ENCODE measurements at places on chromosomes 5 and 9.

- no peak for DNase-seq
- H3K4me3 ChIP-seq: peak overlapping the region; percentile 91
- H3K4me1 ChIP-seq: peaks cover 5% of the 10 kb centered on the region
- H3K36me3 ChIP-seq: no peaks in the 10 kb centered on the region
- H3K27me3 ChIP-seq: no peaks in the 10 kb centered on the region
Measured at GRCh38 chr9:4792054-4792571, 631 bp upstream of the RCL1 start.

GRCh38 chr5:53893626-53894025 is 333.2 kb downstream of the NDUFS4 start:
- no peaks in the 10 kb centered on the region for H3K36me3 ChIP-seq
- no peaks in the 10 kb centered on the region for H3K27me3 ChIP-seq

DNA sequence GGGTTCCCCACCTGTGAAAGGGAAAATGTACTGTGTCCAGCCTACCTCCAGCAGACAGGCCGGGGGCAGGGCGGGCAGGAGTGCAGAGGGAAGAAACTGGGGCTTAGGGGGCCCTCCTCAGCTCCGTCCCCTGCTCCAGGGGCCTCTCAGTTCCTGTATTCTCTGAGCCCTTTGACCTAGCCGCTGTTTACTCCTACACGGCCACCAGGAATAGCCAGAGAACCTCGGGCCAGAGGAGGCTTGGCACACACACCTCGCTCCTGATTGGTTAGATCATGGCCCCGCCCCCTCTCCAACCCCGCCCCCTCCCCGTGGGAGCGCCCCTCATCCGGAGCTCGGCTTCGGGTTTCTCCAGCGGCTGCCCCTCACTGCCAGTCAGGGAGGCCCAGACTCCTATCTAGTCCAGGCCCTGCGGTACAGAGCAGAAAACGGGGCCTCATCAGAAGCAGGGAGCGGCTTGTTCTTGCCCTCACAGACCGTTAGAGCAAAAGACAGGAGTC is 2.2 kb downstream of the ST6GALNAC6 start:
- H3K36me3 ChIP-seq: peaks cover 46% of the 10 kb centered on the region
- H3K27ac ChIP-seq: peak overlapping the region; percentile 30
- peak overlapping the region; percentile 90 for H3K4me3 ChIP-seq
- no peaks in the 10 kb centered on the region for H3K27me3 ChIP-seq
- peaks cover 30% of the 10 kb centered on the region for H3K4me1 ChIP-seq

GRCh38 chr9:97806721-97807120 is 46.3 kb upstream of the FOXE1 start:
- no peak for DNase-seq
- H3K4me3 ChIP-seq: no peak overlapping the region
- peaks cover 39% of the 10 kb centered on the region for H3K4me1 ChIP-seq
- no peaks in the 10 kb centered on the region for H3K27me3 ChIP-seq

- peak; percentile 40 for DNase-seq
- peaks cover 16% of the 10 kb centered on the region for H3K27me3 ChIP-seq
- H3K36me3 ChIP-seq: no peaks in the 10 kb centered on the region
- no peak overlapping the region for H3K4me3 ChIP-seq
- H3K4me1 ChIP-seq: no peaks in the 10 kb centered on the region
Measured at GRCh38 chr5:123155446-123155960, 66.5 kb downstream of the PRDM6 start.

DNA sequence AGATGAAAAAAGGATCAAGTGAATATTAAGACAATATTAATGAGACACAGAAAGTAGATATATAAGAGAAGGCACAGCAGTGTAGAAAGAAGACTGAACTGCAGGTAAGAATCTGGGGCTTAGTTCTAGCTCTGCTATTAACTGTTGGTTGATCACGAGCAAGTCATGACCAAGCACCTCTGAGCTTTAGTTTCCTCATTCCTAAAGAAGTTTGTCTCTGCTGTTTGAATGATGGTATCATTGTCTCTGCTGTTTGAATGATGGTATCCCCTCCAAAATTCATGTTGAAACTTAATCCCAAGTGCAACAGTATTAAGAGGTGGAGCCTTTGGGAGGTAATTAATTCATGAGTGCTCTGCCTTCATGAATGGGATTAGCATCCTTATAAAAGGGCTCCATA is 2.5 kb upstream of the NME5 start:
- no peak overlapping the region for H3K4me3 ChIP-seq
- no peaks in the 10 kb centered on the region for H3K36me3 ChIP-seq
- DNase-seq: no peak
- no peak overlapping the region for H3K27ac ChIP-seq
- no peaks in the 10 kb centered on the region for H3K4me1 ChIP-seq
- no peaks in the 10 kb centered on the region for H3K27me3 ChIP-seq

GRCh38 chr9:72592502-72593403 is 71.3 kb downstream of the TMC1 start:
- no peak overlapping the region for H3K27ac ChIP-seq
- no peaks in the 10 kb centered on the region for H3K36me3 ChIP-seq
- H3K4me1 ChIP-seq: no peaks in the 10 kb centered on the region
- no peak overlapping the region for H3K4me3 ChIP-seq
- H3K27me3 ChIP-seq: no peaks in the 10 kb centered on the region

DNA sequence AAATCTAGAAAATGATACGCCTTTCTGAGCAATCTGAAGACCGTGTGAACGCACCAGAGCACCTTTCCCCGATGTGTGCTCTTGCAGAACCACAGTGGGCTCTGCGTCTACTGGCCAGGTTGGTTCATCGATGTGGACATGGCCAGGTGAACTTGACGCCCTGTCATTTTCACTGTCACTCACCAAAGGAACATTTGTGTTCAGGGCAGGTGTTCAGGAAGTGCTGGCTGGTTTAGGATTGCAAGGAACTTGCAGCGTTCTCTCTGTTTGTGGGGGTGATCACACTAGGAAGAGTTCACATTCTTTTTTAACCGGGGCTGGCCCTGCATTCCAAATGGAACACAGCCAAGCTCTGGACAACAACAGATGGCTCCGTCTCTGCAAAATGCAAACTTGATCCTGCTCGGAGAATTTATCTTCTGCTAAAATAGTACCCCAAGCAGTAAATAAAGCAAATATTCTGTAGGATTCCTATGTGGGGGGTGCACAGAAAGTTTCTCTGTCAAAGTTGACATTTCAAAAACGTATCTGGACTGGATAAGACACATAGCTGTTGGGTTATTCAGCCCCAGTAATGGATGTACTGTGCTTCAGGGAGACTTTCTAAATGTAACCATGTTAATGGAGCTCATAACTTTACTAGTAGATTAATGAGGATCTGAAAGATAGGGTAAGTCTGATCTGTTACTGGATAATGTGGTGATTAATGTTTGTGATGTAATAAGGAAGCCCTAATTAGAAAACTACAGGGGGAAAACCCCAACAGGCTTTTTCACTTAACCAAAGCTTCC is 45.7 kb upstream of the FANCC start:
- H3K4me3 ChIP-seq: no peak overlapping the region
- no peak overlapping the region for H3K27ac ChIP-seq
- no peaks in the 10 kb centered on the region for H3K36me3 ChIP-seq
- peaks cover 5% of the 10 kb centered on the region for H3K4me1 ChIP-seq
- DNase-seq: peak; percentile 51

GRCh38 chr5:141822144-141822543 is 56.1 kb downstream of the PCDH1 start:
- peaks cover 71% of the 10 kb centered on the region for H3K27me3 ChIP-seq
- no peak overlapping the region for H3K4me3 ChIP-seq
- no peaks in the 10 kb centered on the region for H3K4me1 ChIP-seq
- DNase-seq: no peak
- no peaks in the 10 kb centered on the region for H3K36me3 ChIP-seq
- no peak overlapping the region for H3K27ac ChIP-seq

GRCh38 chr9:79911724-79912123 is 340.0 kb downstream of the TLE4 start:
- no peak overlapping the region for H3K4me3 ChIP-seq
- H3K27ac ChIP-seq: no peak overlapping the region
- DNase-seq: no peak

GRCh38 chr5:159616952-159617351 is 286.7 kb upstream of the IL12B start:
- H3K4me3 ChIP-seq: no peak overlapping the region
- no peak for DNase-seq
- no peaks in the 10 kb centered on the region for H3K36me3 ChIP-seq
- no peak overlapping the region for H3K27ac ChIP-seq
- no peaks in the 10 kb centered on the region for H3K4me1 ChIP-seq

DNA sequence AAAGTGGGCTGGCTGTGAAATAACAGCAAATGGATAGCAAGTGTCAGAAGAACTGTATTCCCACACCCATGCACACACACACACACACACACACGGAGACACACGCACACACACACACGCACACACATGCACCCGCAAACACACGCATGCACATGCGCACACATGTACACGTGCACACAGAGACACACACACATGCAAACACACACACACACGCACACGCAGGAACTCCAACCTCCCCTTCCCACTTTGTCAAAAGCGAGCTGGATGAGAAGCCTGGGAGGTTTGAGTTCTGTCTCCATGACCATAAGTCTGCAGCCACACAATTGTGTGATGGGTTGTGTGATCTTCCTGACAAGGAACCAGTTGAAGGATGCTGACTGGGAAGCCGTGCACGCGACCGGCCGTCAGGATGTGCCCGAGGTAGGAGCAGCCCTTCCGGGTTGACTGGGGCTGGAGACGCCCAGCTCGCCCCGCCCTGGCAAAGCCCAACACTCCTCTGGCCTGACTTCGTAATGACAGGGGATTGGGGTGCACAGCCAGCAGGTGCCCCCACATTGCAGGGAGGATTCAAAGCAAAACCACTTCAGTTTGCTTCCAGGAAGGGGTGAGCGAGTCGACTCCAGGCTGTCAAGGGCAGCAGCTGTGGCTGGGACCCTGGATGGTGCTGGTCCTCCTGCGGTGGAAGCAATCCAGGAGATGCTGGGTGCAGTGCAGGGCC is 29.3 kb upstream of the NKD2 start:
- H3K4me3 ChIP-seq: no peak overlapping the region
- H3K27ac ChIP-seq: no peak overlapping the region
- no peaks in the 10 kb centered on the region for H3K36me3 ChIP-seq
- peaks cover 25% of the 10 kb centered on the region for H3K27me3 ChIP-seq
- DNase-seq: no peak

- H3K4me1 ChIP-seq: peaks cover 4% of the 10 kb centered on the region
- H3K4me3 ChIP-seq: no peak overlapping the region
- H3K36me3 ChIP-seq: no peaks in the 10 kb centered on the region
- H3K27ac ChIP-seq: no peak overlapping the region
- H3K27me3 ChIP-seq: no peaks in the 10 kb centered on the region
- DNase-seq: peak; percentile 43
Measured at GRCh38 chr5:159181152-159181551, 28.2 kb downstream of the RNF145 start.

GRCh38 chr9:92100237-92100911 is 14.8 kb downstream of the SPTLC1 start:
- no peak overlapping the region for H3K4me3 ChIP-seq
- H3K4me1 ChIP-seq: peaks cover 5% of the 10 kb centered on the region
- H3K36me3 ChIP-seq: peaks cover 28% of the 10 kb centered on the region
- peak; percentile 83 for DNase-seq

- peaks cover 25% of the 10 kb centered on the region for H3K4me1 ChIP-seq
- H3K36me3 ChIP-seq: no peaks in the 10 kb centered on the region
- H3K4me3 ChIP-seq: peak overlapping the region; percentile 56
- no peak overlapping the region for H3K27ac ChIP-seq
- peaks cover 24% of the 10 kb centered on the region for H3K27me3 ChIP-seq
Measured at GRCh38 chr9:129436751-129437625, 183.9 kb downstream of the C9orf50 start.

DNA sequence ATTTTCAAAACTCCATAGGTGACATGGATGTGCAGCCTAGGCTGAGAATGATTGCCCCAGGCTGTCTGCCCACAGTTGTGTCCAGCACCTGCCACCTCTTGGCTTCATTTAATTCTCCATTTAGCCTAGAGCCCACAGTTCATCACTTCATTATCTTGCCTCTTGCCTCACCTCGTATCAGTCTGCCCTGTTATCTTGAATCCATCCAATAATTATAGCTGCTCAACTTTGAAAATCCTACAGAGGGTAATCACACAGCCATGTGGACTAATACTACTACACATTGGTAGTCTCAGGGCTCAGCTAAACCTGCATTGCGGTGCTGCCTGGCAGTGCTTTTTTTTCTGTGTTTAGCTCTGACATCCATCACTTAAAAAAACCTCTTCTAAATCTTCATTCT is 7.4 kb downstream of the UGCG start:
- no peaks in the 10 kb centered on the region for H3K27me3 ChIP-seq
- peaks cover 8% of the 10 kb centered on the region for H3K4me1 ChIP-seq
- peaks cover 8% of the 10 kb centered on the region for H3K36me3 ChIP-seq
- peak overlapping the region; percentile 93 for H3K27ac ChIP-seq

GRCh38 chr9:78598120-78598519 is 301.2 kb downstream of the PSAT1 start:
- no peak for DNase-seq
- H3K27ac ChIP-seq: no peak overlapping the region
- H3K36me3 ChIP-seq: no peaks in the 10 kb centered on the region
- H3K4me3 ChIP-seq: no peak overlapping the region

- H3K36me3 ChIP-seq: no peaks in the 10 kb centered on the region
- no peak overlapping the region for H3K27ac ChIP-seq
- no peak overlapping the region for H3K4me3 ChIP-seq
- H3K4me1 ChIP-seq: peaks cover 28% of the 10 kb centered on the region
- DNase-seq: no peak
Measured at GRCh38 chr5:176540476-176540899, 3.3 kb upstream of the RNF44 start.

GRCh38 chr9:13810510-13810909 is 503.4 kb downstream of the NFIB start:
- DNase-seq: peak; percentile 76
- no peaks in the 10 kb centered on the region for H3K36me3 ChIP-seq
- H3K4me3 ChIP-seq: no peak overlapping the region
- no peak overlapping the region for H3K27ac ChIP-seq
- H3K4me1 ChIP-seq: no peaks in the 10 kb centered on the region

GRCh38 chr5:73981704-73982103 is 355.7 kb downstream of the ARHGEF28 start:
- H3K36me3 ChIP-seq: no peaks in the 10 kb centered on the region
- H3K27ac ChIP-seq: no peak overlapping the region
- no peak overlapping the region for H3K4me3 ChIP-seq
- no peak for DNase-seq

DNA sequence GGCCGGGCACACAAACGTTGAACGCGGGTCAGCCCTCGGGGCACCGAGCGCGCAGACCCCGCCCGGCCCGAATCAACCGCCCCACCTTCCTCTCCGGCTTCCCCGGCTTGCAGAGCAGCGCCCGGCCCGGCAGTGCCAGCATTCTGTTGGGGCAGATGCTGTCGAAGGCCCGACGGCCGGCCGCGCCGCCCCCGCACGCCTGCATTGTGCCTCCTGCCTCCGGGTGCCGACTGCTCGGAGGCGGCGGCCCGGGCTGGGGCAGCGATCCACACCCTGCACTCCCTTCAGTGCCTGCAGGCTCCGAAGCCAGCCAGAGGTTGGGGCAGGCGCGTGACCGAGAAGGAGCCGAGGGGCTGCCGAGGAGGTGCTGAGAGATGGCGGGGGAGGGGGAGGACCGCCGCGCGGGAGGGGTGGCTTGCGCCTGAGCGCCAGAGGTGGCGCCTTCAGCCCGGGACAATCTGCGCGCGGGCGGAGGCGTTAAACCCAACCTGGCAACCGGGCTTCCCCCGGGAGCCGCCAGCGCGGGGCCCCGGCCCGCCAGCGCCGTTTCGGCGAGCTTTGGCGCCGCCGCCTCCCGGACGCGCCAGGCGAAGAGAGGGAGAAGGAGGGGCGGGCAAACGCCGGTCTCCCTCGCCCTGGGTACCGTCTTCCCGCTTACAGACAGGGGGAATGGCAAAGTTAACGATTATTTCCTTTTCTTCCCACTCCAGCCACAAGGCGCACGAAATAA is at the start of gene MCIDAS:
Gene MCIDAS (minus strand): TSS at position 382 of the 730 bp plus-strand sequence. CDS start 177 bp downstream, at position 205.
- H3K4me3 ChIP-seq: peak within 1 kb of the TSS; percentile 69
- DNase-seq: peak; percentile 33
- no peaks in the 10 kb centered on the region for H3K36me3 ChIP-seq
- no peak within 1 kb of the TSS for H3K27ac ChIP-seq

- no peak overlapping the region for H3K4me3 ChIP-seq
- H3K4me1 ChIP-seq: no peaks in the 10 kb centered on the region
- no peak overlapping the region for H3K27ac ChIP-seq
- no peaks in the 10 kb centered on the region for H3K27me3 ChIP-seq
Measured at GRCh38 chr5:31442058-31442745, 89.7 kb downstream of the DROSHA start.
